A549 treated with Mapracorat at 1 μM for 4 hours (cell line): ENCODE measurements at places on chromosomes 2 and 18. TPM values are rescaled to one million over a fixed set of nuclear protein-coding genes. Genes with fewer than 3 reads are reported as not detected.

Gene GDF7
- 0.02 to 0.13 TPM (median 0.09 TPM) in 5 replicates for total RNA-seq

Gene ASB3
- 8.4 to 12.7 TPM (median 12.2 TPM) in 5 replicates for total RNA-seq

Gene BZW1
- 351 to 573 TPM (median 455 TPM) in 5 replicates for total RNA-seq

Gene FABP1
- not detected in 5 replicates for total RNA-seq

Gene SLC8A1
- total RNA-seq, result 0.26 to 0.36 TPM (median 0.34 TPM) in 5 replicates

Gene CYS1
- total RNA-seq, result 1.1 to 2.0 TPM (median 1.5 TPM) in 5 replicates

Gene CCNT2
- total RNA-seq, result 7.9 to 10.6 TPM (median 9.3 TPM) in 5 replicates

Gene UCN
- 0.30 to 2.8 TPM (median 1.4 TPM) in 5 replicates for total RNA-seq

Gene ABCG5
- not detected in 5 replicates for total RNA-seq

Gene POMC
- 0.14 TPM in 1 of 5 replicates, not detected in the others for total RNA-seq

Gene LCT
- total RNA-seq, result 0.05 to 0.06 TPM in 2 of 5 replicates, not detected in the others

Gene UGT1A10
- 0.06 TPM in 1 of 5 replicates, not detected in the others for total RNA-seq

Gene KYNU
- total RNA-seq, result 238 to 285 TPM (median 251 TPM) in 5 replicates

Gene GTF2A1L
- total RNA-seq, result not detected in 5 replicates

Gene RSAD2
- total RNA-seq, result 0.20 to 0.66 TPM (median 0.34 TPM) in 5 replicates

Gene RNF125
- 0.20 to 0.28 TPM (median 0.27 TPM) in 5 replicates for total RNA-seq

Gene FEV
- not detected in 5 replicates for total RNA-seq

Gene CROCC2
- not detected in 5 replicates for total RNA-seq

Gene ANKRD62
- not detected in 5 replicates for total RNA-seq

Gene ADD2
- total RNA-seq, result 21.3 to 27.6 TPM (median 27.3 TPM) in 5 replicates

Gene APCDD1
- not detected in 5 replicates for total RNA-seq

Gene MOGAT1
- not detected in 5 replicates for total RNA-seq

Gene TRABD2A
- 10.3 to 14.7 TPM (median 12.5 TPM) in 5 replicates for total RNA-seq

Gene PJVK
- total RNA-seq, result 0.82 to 1.4 TPM (median 0.88 TPM) in 5 replicates
